ENCODE measurements at places on chromosomes 12 and 14. TPM values are rescaled to one million over a fixed set of nuclear protein-coding genes. Genes with fewer than 3 reads are reported as not detected.

- peak; percentile 2 for DNase-seq
These were observed 479.2 kb downstream of the RMST start for GRCh38 chr12:97941686-97942354.

TEX52 gene
- not detected for total RNA-seq

DNA sequence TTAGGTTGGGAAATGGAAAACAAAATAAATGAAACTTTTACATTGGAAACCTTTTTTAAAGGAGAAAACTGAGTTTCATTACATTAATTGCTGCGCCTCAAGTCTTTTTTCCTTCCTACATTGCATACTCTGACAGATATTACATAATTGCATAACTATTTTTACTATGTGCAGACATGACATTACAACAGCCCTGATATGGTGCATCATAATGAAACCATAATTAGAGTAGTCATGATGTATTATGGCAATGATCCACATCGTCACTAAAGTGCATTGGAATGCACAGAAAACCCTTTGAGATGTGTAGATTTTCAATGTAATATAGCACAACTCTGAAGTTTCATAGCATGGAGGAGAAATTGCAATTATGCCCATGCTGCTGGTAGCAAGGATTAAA, 217.8 kb upstream of the NPAS3 start:
- DNase-seq = no peak

ZCCHC8 gene
- 21.4 TPM for total RNA-seq

Measured in M059J (cell line).